ENCODE measurements at places on chromosomes 13 and 19.
A peak's percentile ranks its signal among the peaks of the same experiment; 100 is the strongest.

GRCh38 chr13:43240278-43240677 lies 216.9 kb downstream of the DNAJC15 start:
- H3K27me3 ChIP-seq, result peaks cover 20% of the 10 kb centered on the region
- no peaks in the 10 kb centered on the region for H3K4me1 ChIP-seq
- H3K27ac ChIP-seq, result no peak overlapping the region
- no peaks in the 10 kb centered on the region for H3K36me3 ChIP-seq

DNA sequence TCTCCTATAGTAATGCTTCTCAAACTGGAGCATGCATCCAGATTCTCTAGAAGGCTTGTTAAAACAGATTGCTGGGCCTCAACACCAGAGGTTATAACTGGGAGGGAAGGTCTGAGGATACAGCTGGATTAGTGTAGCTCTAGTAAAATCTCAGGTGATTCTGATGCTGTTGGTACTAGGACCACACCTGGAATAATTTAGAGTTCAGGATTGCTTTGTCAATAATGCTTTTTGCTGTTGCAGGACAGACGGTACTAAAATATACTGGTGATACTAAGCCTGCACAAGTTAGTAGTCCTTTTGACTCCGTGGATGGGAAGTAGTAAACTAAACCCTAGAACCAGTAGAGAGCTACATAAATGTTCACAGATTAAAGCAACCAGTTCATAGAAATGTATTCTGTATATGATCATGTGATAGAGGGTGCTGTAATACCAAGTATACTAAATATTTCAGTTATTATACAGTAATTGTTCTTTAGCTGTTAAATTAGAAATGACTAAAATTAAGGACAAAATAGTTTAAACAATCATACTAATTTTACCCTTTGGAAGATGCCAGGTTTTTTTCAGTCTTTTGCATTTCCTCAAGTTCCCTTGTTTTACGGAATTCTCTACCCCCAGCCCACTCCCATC lies 258.2 kb upstream of the STARD13 start:
- H3K27me3 ChIP-seq, result no peaks in the 10 kb centered on the region
- H3K36me3 ChIP-seq, result peaks cover 15% of the 10 kb centered on the region
- H3K4me3 ChIP-seq, result peak overlapping the region; percentile 87
- H3K4me1 ChIP-seq, result peaks cover 35% of the 10 kb centered on the region
- peak overlapping the region; percentile 98 for H3K27ac ChIP-seq
- DNase-seq, result no peak

- H3K36me3 ChIP-seq, result peaks cover 3% of the 10 kb centered on the region
- no peak for DNase-seq
- H3K27ac ChIP-seq, result no peak overlapping the region
- peaks cover 8% of the 10 kb centered on the region for H3K4me1 ChIP-seq
- no peak overlapping the region for H3K4me3 ChIP-seq
Observed at GRCh38 chr19:15197942-15198341, 2.9 kb downstream of the NOTCH3 start.

GRCh38 chr13:110838116-110838515 lies 76.8 kb downstream of the ANKRD10 start:
- DNase-seq, result no peak
- no peak overlapping the region for H3K4me3 ChIP-seq
- H3K36me3 ChIP-seq, result no peaks in the 10 kb centered on the region
- no peaks in the 10 kb centered on the region for H3K4me1 ChIP-seq
- no peak overlapping the region for H3K27ac ChIP-seq

GRCh38 chr19:9009431-9009830 lies 778 bp downstream of the MUC16 start:
- H3K4me1 ChIP-seq, result no peaks in the 10 kb centered on the region
- H3K4me3 ChIP-seq, result peak overlapping the region; percentile 50
- H3K27ac ChIP-seq, result no peak overlapping the region
- peaks cover 22% of the 10 kb centered on the region for H3K27me3 ChIP-seq

DNA sequence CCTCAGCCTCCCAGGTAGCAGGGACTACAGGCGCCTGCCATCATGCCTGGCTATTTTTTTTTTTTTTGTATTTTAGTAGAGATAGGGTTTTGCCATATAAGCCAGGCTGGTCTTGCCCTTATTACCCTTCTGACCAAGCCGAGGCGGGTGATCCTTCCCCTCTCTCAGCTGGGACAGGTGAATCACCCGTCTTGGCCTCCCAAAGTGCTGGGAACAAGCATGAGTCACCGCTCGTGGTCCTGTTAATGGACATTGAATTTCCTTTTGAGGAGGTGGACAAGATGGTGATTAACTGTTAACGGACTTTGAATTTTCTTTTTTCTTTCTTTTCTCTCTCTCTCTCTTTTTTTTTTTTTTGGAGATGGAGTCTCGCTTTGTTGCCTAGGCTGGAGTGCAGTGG lies 10.6 kb downstream of the CD70 start:
- no peaks in the 10 kb centered on the region for H3K27me3 ChIP-seq
- no peak overlapping the region for H3K27ac ChIP-seq
- DNase-seq, result no peak
- peaks cover 9% of the 10 kb centered on the region for H3K4me1 ChIP-seq

GRCh38 chr13:91802957-91803356 lies 404.5 kb downstream of the GPC5 start:
- DNase-seq, result no peak
- H3K27ac ChIP-seq, result no peak overlapping the region
- H3K36me3 ChIP-seq, result no peaks in the 10 kb centered on the region
- H3K4me3 ChIP-seq, result no peak overlapping the region
- H3K4me1 ChIP-seq, result no peaks in the 10 kb centered on the region
- H3K27me3 ChIP-seq, result no peaks in the 10 kb centered on the region

- DNase-seq, result no peak
- peaks cover 12% of the 10 kb centered on the region for H3K27me3 ChIP-seq
- no peak overlapping the region for H3K4me3 ChIP-seq
- no peak overlapping the region for H3K27ac ChIP-seq
- no peaks in the 10 kb centered on the region for H3K36me3 ChIP-seq
Observed at GRCh38 chr13:31037874-31038500, 105.5 kb downstream of the TEX26 start.

- no peaks in the 10 kb centered on the region for H3K36me3 ChIP-seq
- H3K4me3 ChIP-seq, result no peak overlapping the region
- peaks cover 51% of the 10 kb centered on the region for H3K27me3 ChIP-seq
- H3K4me1 ChIP-seq, result no peaks in the 10 kb centered on the region
- no peak overlapping the region for H3K27ac ChIP-seq
Observed at GRCh38 chr13:26540334-26540733, 17.1 kb upstream of the WASF3 start.

DNA sequence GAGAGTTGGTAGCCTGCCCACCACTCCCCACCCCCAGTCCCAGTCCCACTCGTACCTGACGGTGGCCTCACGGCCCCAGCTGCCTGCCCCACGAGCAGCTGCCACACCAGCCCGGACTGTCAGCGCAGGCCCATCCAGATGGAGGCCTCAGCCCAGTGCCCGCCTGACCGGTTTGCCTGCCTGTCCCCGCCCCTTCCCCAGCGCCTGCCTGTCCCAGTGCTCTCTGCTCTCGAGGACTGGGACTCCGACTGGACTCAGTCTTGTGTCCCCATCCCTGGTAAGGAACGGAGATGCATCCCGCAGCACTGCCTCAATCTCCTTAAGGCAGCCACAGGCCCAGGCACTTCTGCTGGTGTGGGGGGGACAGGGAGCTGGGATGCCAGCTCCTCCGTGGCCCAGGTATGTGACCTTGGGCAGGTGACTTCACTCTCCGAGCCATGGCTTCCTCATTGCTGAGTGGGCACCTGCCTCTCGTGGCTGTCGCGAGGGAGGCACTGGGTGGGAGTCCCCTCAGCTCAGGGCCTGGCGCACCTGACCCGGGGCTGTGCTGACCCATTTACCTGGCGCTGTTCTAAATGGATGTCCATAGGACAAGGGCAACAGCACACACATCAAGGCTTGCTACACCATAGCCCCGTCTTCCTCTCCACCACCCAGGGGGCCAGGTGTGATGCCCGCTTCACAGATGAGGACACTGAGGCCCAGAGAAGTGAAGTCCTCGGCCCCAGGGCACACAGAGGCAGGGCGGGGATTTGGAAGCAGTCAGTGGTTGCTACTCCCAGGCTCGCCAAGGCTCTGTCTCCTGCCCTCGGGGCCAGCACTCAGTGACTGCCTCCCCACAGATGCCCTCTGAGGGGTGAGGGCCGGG lies at the start of gene NKPD1:
Gene NKPD1, minus strand, starts transcription at position 113 of the 868 bp plus-strand sequence. CDS start 832 bp downstream, outside the sequence.
- peaks cover 31% of the 10 kb centered on the region for H3K27me3 ChIP-seq
- H3K4me1 ChIP-seq, result peaks cover 21% of the 10 kb centered on the region

GRCh38 chr19:47433121-47433520 lies 13.8 kb upstream of the MEIS3 start:
- no peak for DNase-seq
- H3K4me3 ChIP-seq, result no peak overlapping the region

DNA sequence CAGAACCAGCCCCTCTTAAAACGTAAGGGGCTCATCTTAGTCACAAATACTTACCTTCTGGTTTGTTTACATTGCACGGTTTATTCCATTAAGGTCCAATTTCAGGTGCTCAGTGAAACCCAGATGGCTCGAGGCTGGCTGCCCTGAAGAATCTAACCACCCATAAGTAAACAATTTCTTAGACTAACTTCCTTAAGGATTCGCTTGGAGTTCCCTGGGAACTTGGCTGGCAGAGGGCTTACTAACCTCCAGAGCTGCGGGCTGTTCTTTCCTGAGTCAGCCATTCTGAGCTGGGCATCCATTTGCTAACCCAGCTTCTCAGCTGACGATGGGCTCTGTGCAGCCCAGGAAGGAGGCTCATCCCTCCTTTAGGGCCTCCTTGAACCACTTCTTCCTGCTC lies 262.1 kb downstream of the FGF9 start:
- no peak for DNase-seq
- H3K4me1 ChIP-seq, result no peaks in the 10 kb centered on the region
- H3K27ac ChIP-seq, result no peak overlapping the region
- no peaks in the 10 kb centered on the region for H3K36me3 ChIP-seq

DNA sequence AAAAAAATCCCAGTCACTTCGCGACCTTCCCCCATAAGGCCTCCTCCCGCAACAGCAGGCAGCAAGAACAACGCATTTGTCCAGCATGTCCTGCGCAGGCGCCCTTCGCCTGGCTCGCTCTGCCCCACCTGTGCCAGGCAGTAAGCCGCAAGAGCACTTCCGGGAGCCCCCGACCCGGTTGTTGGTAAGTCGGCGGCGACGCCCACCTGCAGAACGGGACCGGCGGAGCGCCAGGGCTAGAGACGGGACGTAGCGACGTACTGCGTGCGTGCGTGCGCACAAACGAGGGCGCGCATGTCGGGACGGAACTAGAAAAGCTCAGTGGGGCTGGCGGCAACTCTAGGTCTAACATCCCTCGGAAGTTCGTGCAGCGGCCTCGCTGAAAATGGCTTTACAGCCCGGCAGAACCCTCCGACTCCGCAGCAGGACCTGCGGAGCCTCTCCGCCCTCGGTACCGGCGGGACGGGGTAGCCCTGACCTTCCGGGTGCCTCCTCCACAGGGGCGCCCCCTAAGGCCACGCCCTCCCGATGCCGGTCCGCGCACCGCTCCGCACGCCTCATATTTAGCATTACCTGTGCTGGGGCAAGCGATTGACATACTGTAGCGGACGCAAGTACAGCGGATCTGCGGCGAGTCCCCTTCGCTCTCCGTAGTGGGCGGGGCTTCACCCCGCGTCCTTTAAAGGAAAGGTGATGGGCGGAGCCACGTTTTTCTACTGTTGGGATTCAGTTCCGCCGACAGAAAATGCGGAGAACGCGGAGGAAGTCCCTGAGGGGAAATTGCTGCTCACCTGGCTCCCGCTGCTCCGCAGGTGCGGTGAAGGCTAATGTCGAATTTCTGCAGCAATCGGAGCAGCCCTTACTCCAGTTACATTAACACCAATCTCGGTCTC lies at the start of gene MTIF3:
Gene MTIF3, minus strand, starts transcription at position 629 of the 893 bp plus-strand sequence. CDS start 10,116 bp downstream, outside the sequence.
- peaks cover 24% of the 10 kb centered on the region for H3K36me3 ChIP-seq
- peak within 1 kb of the TSS; percentile 79 for H3K4me3 ChIP-seq
- H3K27me3 ChIP-seq, result no peaks in the 10 kb centered on the region
- peak; percentile 97 for DNase-seq
- peak within 1 kb of the TSS; percentile 95 for H3K27ac ChIP-seq

DNA sequence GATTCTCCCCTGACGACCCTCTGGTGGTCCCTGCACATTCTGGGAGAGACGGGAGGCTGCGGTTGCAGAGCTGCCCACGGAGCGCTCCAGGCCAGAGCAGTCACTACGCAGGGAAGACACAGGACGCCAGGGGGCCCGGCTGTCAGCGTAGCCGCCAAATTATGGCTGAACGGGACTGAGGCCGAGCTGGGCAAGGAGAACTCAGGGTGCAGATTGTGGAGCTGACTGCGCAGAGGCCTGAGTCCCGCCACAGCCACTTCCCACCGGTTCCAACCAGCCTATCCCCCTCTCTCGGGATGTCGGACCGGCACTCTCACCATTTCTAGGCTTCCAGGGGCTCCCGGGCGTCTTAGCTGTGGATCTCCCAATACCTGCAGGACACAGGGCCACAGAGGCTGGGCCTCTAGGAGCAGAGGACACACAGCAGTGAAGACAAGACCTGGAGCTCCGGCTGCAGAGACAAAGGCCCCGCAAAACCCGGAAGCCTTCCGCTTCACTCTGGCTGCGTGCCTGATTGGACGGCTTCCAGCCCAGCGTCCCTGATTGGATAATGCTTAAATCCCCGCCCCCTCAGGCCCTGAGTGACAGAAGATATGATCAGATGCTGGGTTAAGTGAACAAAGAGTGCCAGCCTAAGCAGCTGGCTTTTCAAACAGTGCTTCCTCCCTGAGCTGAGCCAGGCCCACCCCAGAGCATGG lies at the start of gene ZNF737:
Gene ZNF737, minus strand, starts transcription at position 461 of the 698 bp plus-strand sequence. Its CDS starts 141 bp downstream, at position 320.
- peak within 1 kb of the TSS; percentile 100 for H3K27ac ChIP-seq
- H3K27me3 ChIP-seq, result no peaks in the 10 kb centered on the region
- DNase-seq, result peak; percentile 86
- peak within 1 kb of the TSS; percentile 100 for H3K4me3 ChIP-seq
- H3K36me3 ChIP-seq, result peaks cover 30% of the 10 kb centered on the region

DNA sequence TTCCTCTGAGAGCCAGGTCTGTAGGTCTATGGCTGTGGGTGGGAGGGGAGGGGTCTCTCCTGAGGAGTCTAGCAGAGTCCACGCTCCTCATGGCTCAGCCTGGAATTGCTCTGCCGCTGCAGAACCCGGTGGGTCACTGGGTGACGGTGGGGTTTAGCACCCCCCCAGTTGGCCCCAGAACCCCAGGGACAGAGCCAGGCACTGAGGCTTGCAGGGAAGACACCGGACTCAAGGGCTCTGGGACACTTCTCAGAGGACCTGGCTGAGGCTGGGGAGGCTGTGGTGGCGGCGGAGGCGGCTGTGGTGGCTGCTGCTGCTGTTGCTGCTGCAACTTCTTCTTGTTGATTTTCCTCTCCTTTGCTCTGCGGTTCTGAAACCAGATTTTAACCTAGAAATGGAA lies 6.1 kb downstream of the CDX2 start:
- H3K27ac ChIP-seq, result no peak overlapping the region
- H3K36me3 ChIP-seq, result peaks cover under 1% of the 10 kb centered on the region
- peaks cover 94% of the 10 kb centered on the region for H3K27me3 ChIP-seq
- no peak overlapping the region for H3K4me3 ChIP-seq
- H3K4me1 ChIP-seq, result peaks cover 6% of the 10 kb centered on the region

- no peak for DNase-seq
- H3K4me3 ChIP-seq, result no peak overlapping the region
- no peaks in the 10 kb centered on the region for H3K27me3 ChIP-seq
Observed at GRCh38 chr19:44737238-44738071, 11.1 kb upstream of the BCL3 start.

- DNase-seq, result no peak
- no peak overlapping the region for H3K27ac ChIP-seq
- peaks cover 6% of the 10 kb centered on the region for H3K36me3 ChIP-seq
- peaks cover 71% of the 10 kb centered on the region for H3K27me3 ChIP-seq
- no peak overlapping the region for H3K4me3 ChIP-seq
Observed at GRCh38 chr19:30229525-30230174, 142.5 kb upstream of the ZNF536 start.

All from central memory CD8-positive, alpha-beta T cell (primary cell).